ENCODE measurements at places on chromosomes 2 and 18. TPM values are rescaled to one million over a fixed set of nuclear protein-coding genes. Genes with fewer than 3 reads are reported as not detected.

DNA sequence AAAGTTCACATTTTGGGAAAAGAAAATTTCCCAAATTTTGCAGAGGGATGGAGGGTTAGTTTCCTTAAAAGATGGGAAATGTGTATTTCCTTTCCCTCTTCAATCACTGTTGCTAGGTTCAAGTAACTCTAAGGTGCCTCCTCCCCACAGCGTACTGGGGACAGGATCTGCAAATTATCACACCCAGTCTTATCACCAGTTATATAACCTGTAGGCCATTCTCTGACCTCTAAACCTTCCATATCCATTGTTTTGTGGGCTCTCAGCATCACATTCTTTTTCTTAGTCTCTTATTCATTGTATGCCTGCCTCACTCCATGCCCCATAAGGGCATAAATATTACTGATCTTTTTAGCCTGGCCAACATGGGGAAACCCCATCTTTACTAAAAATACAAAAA is 3.6 kb upstream of the MTHFD2 start:
- H3K4me3 ChIP-seq = no peak overlapping the region
- no peaks in the 10 kb centered on the region for H3K27me3 ChIP-seq
- peaks cover 3% of the 10 kb centered on the region for H3K4me1 ChIP-seq
- H3K36me3 ChIP-seq = no peaks in the 10 kb centered on the region
- no peak for DNase-seq
- H3K27ac ChIP-seq = no peak overlapping the region

GRCh38 chr2:224248944-224249371 is 152.9 kb downstream of the FAM124B start:
- no peaks in the 10 kb centered on the region for H3K27me3 ChIP-seq
- no peaks in the 10 kb centered on the region for H3K4me1 ChIP-seq
- H3K36me3 ChIP-seq = no peaks in the 10 kb centered on the region
- DNase-seq = no peak

GRCh38 chr2:46984642-46985476 is 69.3 kb upstream of the MCFD2 start:
- no peak overlapping the region for H3K4me3 ChIP-seq
- no peaks in the 10 kb centered on the region for H3K27me3 ChIP-seq
- DNase-seq = peak; percentile 72
- peaks cover 69% of the 10 kb centered on the region for H3K4me1 ChIP-seq
- no peaks in the 10 kb centered on the region for H3K36me3 ChIP-seq
- H3K27ac ChIP-seq = peak overlapping the region; percentile 89

DNA sequence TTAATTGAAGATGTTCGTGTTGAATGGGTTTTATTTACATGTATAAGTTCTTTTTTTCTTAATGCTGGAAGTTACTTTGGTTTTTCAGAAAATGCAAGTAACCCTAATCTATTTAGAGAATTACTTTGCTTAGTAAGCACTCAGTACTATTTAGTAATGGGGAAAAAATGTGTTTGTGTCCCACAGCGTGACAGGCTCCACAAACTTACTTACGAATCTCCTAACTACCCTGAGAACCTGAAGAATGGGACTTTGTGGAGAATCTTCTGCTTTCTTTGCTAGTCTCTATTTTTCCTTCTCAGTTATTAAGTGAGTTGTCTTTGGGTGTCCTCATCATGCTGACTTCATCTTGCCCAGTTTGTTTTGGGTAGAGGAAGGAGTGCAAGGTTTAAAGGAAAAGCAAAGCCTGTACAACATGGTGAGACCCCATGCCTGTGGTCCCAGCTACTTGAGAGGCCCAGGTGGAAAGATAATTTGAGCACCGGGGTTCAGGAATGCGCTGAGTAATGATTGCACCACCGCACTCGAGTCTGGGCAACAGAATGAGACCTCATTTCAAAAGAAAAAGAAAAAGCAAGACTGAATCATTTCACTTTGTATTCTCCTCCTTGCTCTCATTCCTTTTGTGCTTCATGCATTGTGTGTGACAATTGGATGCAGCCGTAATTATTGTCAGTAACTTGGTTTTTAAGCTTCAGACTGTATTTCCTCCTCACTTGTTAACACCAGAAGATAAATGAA is 10.2 kb downstream of the NEDD4L start:
- no peaks in the 10 kb centered on the region for H3K27me3 ChIP-seq
- no peak overlapping the region for H3K27ac ChIP-seq
- H3K4me1 ChIP-seq = peaks cover 4% of the 10 kb centered on the region
- no peak overlapping the region for H3K4me3 ChIP-seq
- DNase-seq = peak; percentile 26

GRCh38 chr18:50293039-50293438 is 5.5 kb upstream of the CXXC1 start:
- H3K36me3 ChIP-seq = no peaks in the 10 kb centered on the region
- no peak for DNase-seq
- H3K27ac ChIP-seq = no peak overlapping the region
- no peak overlapping the region for H3K4me3 ChIP-seq

GRCh38 chr18:75480487-75480886 is 53.0 kb upstream of the SMIM21 start:
- no peaks in the 10 kb centered on the region for H3K27me3 ChIP-seq
- H3K4me3 ChIP-seq = no peak overlapping the region
- no peaks in the 10 kb centered on the region for H3K36me3 ChIP-seq
- H3K4me1 ChIP-seq = no peaks in the 10 kb centered on the region
- H3K27ac ChIP-seq = no peak overlapping the region
- no peak for DNase-seq

- no peak overlapping the region for H3K27ac ChIP-seq
- DNase-seq = no peak
- H3K4me1 ChIP-seq = no peaks in the 10 kb centered on the region
- H3K4me3 ChIP-seq = no peak overlapping the region
- no peaks in the 10 kb centered on the region for H3K27me3 ChIP-seq
Observed at GRCh38 chr18:11504962-11505361, 104.4 kb upstream of the SLC35G4 start.

- no peaks in the 10 kb centered on the region for H3K27me3 ChIP-seq
- no peak overlapping the region for H3K27ac ChIP-seq
- no peaks in the 10 kb centered on the region for H3K36me3 ChIP-seq
- no peaks in the 10 kb centered on the region for H3K4me1 ChIP-seq
- H3K4me3 ChIP-seq = no peak overlapping the region
Observed at GRCh38 chr2:212595036-212595654, 56.5 kb upstream of the ERBB4 start.

DNA sequence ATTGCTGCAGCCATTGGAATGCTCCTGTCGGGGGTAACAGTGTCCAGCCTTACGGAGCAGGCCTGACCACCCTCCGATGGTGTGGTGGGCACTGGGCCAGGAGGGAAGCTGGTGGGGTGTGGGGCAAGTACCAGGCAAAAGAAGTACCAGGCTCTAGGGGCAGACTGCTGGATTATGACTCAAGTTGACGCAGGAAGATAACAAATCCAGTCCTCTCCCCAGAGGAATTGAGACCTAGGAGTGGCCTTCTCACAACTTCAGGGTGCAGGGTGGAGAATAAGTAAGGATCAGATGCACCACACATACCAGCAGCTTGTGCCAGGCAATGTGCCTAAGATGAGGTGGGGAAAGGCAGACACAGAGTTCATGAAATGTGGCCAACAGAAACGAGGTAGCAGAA is 37.9 kb downstream of the SEMA4F start:
- no peak overlapping the region for H3K27ac ChIP-seq
- H3K36me3 ChIP-seq = no peaks in the 10 kb centered on the region
- no peaks in the 10 kb centered on the region for H3K4me1 ChIP-seq
- no peak for DNase-seq

DNA sequence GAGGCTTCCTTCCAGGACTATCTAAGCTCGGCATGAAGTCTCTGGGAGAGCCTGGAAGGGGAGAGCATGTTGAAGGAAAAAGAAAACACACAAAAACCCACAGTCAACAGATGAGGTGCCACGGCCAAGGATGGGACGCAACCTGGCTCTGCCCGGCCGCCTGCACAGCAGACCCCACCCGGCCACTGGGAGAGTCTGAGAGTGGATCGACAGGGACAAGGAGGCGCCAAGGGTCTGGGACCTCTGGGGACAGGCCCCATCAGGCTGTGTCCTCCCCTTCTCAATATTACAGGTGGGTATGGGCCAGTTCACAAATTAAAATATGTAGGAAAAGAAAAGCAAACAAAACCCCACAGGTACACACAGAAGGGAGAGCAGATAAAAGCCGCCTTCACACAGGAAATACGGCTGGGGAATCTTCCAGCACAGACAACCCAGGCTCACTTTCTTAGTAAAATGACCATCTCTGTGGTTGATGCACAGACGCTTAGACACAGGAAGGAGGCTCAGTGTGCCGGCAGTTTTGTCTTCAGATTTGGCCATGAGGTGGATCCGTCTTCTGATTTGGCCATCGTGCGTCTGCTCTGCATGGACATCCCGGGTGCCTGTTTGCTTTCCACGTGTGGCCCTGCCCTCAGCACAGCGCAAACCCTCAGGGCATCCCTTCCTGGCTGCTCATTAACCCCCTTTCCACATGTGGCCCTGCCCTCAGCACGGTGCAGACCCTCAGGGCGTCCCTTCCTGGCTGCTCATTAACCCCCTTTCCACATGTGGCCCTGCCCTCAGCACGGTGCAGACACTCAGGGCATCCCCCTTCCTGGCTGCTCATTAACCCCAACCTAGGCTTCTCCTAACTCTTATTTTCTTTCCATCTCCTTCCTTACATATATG is 138.4 kb downstream of the EIPR1 start:
- no peak overlapping the region for H3K4me3 ChIP-seq
- no peaks in the 10 kb centered on the region for H3K36me3 ChIP-seq
- H3K4me1 ChIP-seq = no peaks in the 10 kb centered on the region
- DNase-seq = no peak
- no peak overlapping the region for H3K27ac ChIP-seq
- no peaks in the 10 kb centered on the region for H3K27me3 ChIP-seq

- no peaks in the 10 kb centered on the region for H3K27me3 ChIP-seq
- peak; percentile 52 for DNase-seq
- no peak overlapping the region for H3K27ac ChIP-seq
- no peaks in the 10 kb centered on the region for H3K36me3 ChIP-seq
Observed at GRCh38 chr2:37802211-37802752, 122.8 kb upstream of the RMDN2 start.

DNA sequence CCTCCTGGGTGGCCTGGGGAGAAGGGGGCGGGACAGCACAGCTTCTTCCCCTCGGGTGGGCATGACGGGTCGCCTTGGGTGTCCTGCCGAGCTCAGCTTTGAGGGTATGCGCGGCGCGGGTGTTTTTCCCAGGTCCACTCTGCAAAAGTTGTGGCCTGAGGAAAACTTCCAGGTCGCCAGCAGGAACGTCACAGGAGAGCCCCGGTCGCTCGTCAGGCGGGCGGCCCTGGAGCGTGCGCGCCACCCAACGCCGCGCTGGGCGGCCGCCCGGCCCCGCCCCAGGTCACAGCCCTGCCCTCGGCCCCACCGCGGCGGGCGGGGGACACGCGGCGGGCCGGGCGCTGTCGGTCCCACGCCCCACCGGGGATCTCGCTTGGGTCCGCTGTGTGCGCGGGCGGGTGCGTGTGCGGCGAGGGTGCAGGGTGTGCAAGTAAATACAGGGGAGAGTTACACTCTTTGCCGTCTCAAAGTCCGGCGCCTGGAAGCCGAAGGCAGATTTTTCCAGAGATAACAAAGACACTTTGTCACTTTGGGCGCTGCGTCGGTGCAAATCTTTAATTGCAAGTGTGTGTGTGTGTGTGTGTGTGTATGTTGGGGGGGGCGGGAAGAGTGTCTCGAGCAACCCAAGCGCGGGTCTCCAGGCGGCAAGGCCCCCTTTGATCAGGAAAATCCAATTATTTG is 616 bp upstream of the SP5 start:
- peak overlapping the region; percentile 38 for H3K4me3 ChIP-seq
- peaks cover 29% of the 10 kb centered on the region for H3K27me3 ChIP-seq
- DNase-seq = peak; percentile 39
- no peaks in the 10 kb centered on the region for H3K36me3 ChIP-seq
- peaks cover 17% of the 10 kb centered on the region for H3K4me1 ChIP-seq

- H3K36me3 ChIP-seq = no peaks in the 10 kb centered on the region
- no peak overlapping the region for H3K4me3 ChIP-seq
- H3K4me1 ChIP-seq = no peaks in the 10 kb centered on the region
- no peaks in the 10 kb centered on the region for H3K27me3 ChIP-seq
Observed at GRCh38 chr2:175366815-175367214, 185.3 kb upstream of the ATP5MC3 start.

DNA sequence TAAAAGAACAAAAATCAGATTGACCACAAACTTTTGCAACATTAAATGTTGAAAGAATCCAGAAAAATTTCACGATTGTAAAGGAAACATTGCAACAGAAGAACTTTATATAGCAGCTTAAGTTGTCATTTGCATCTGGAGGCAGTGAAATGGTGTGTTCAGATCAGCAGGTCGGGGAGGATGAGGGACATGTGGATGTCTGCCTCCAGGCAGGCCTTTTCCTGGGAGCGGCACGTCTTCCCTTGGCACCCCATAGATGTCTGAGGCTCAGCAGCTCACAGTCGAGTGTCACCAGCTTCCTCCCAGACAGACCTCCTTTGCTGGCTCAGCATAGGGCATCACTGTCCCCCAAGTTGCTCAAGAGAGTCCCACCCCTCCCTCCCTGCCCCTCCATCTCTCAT is 44.3 kb upstream of the ASB1 start:
- H3K27ac ChIP-seq = peak overlapping the region; percentile 76
- peaks cover 26% of the 10 kb centered on the region for H3K4me1 ChIP-seq
- DNase-seq = no peak
- no peaks in the 10 kb centered on the region for H3K36me3 ChIP-seq
- H3K27me3 ChIP-seq = no peaks in the 10 kb centered on the region

IL1F10 gene
- not detected for total RNA-seq

PROKR1 gene
- not detected for total RNA-seq

STK39 gene
- total RNA-seq = 6.4 TPM

DNAH6 gene
- 5.6 TPM for total RNA-seq

KCNK3 gene
- 4.8 TPM for total RNA-seq

LTBP1 gene
- total RNA-seq = 9.1 TPM

KLHL14 gene
- total RNA-seq = 36.5 TPM

STEAP3 gene
- total RNA-seq = 7.4 TPM

Data from thyroid gland (tissue), 4 donors.